SK-N-MC (cell line): ENCODE measurements at places on chromosomes 3 and 15.
A peak's percentile ranks its signal among the peaks of the same experiment; 100 is the strongest.

DNA sequence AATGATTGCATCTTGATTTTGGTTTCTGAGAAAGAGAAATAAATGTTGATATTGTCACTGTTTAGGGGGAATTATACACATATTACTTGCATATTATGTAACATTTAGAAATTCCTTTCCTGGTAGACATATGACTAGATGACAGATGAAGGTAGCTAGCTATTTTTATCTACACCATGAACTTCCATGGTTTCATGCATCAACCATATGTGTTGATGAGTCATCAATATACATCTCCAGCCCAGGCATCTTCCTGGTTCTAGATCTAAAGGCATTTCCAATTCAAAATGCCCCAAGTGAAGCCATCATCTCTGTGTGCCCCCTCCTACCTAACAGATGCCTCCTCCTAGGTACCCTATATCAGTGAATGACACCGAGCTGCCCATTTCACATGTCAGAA, 9.5 kb upstream of the ADAMTSL3 start:
- no peak for DNase-seq

DNA sequence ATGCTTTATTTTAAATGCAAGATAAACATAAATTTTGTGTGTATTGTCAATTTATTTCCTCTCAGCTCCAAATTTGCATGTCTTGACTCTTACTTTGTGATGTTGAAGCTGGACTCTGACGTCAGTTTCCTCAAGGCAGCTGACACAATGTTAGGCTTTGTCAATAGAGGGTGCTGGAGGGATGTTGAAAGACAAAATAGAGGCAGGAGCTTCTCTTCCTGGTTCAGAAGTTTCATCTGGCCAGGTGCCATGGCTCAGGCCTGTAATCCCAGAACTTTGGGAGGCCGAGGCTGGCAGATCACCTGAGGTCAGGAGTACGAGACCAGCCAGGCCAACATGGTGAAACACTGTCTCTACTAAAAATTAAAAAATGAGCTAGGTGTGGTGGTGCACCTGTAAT, 408.6 kb downstream of the GBE1 start:
- DNase-seq: no peak

DNA sequence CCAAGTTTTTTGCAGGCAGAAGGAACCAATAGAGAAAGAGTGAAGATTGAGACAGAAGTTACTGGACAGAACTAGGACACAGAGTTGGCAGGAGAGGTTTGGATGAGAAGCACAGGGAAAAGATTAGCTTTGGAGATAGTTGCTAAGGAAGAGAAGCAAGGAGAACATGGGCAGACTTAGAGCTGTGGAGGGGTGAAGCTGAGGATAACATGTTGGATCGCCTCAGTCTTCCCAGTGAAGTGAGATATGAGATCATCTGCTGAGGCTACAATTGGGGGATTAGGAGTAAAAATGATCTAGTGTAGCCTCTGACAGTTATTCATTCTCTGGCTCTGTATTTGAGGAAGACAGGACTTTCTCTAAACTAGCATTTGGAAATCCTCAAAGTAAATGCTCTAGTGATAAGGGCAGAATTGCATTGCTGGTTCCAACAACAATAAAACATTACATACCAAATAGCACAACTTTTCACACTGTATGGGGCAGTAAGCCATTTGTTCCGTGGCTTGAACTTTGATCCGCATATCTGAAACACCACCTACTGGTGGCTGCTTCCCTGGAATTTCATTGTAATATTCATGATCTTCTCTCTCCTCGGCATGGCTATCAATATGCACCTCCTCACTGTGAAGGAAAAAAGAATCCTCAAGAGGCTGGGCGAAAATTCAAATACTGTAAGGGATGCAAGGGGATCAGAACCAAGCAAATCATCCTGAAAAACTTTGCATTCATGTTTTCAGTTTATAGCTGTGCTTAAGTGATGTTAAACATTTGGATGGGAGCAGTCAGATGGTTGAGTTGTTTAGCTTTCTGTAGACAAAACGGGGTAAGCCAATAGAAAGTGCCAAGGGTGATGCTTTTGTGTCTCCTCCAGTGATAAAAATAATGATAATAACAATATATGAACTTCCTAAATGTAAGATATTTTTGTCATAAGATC, 22.2 kb upstream of the EID1 start:
- DNase-seq: no peak

DNA sequence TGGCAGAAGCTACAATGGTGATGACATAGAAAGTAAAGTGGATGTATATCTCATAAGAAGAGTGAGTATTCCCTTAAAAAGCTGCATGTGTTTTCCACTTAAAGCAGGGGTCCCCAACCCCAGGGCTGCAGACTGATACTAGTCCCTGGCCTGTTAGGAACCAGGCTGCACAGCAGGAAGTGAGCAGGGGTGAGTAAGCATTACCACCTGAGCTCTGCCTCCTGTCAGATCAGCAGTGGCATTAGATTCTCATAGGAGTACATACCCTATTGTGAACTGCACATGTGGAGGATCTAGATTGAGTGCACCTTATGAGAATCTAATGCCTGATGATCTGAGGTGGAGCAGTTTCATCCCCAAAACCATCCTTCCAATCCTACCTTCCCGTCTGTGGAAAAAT, 126.1 kb upstream of the CMC1 start:
- DNase-seq: no peak

DNA sequence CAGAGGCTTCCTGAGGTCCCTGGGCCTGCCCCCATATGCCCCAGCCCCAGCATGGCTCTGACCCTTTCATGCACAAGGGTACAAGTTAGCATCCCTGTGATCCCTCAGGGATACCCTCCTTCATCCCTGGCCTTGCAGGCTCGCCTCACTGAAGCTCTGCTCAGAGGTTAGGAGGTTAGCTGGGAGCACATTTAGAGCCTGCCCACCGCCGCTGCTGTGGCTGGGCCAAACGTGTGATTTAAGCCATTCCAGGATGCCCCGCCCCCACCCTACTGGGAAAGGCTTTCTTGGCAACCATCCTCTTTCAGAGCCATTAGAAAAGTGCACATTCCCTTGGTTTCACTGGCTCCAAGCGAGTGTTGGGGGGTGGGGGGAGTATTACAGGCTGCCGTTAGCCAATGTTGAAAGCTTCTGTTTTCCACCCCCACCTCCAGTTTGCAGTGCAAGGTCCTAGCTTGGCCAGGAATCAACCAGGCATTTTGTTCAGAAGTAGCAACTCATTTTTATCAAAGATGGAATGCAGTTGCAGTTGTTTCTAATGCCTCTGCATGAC, 6.3 kb upstream of the HES1 start:
- DNase-seq: no peak

DNA sequence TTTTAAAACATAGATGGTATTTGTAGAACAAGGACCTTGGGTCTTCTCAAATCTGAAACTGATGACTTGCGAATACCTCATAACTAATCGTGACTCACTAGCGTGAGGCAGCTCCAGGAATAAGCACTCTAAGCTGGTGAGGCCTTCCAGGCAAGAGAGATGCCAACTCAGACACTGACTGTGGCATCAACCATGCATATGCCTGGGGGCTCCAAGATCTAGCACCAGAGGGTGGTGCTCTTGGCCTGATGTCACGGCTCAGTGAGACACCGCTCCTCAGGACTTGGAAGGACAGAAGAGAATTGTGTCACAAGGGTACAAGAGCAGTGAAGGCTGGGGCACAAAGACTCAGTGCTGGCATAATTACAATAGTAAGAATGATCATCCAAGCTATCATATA, 125.0 kb upstream of the TRIM42 start:
- DNase-seq: no peak

- DNase-seq: peak; percentile 91
Observed at GRCh38 chr3:172140499-172141391, 101.4 kb downstream of the FNDC3B start.
